NCI-H1092 (cell line): ENCODE measurements at places on chromosomes 11 and 22.

DNA sequence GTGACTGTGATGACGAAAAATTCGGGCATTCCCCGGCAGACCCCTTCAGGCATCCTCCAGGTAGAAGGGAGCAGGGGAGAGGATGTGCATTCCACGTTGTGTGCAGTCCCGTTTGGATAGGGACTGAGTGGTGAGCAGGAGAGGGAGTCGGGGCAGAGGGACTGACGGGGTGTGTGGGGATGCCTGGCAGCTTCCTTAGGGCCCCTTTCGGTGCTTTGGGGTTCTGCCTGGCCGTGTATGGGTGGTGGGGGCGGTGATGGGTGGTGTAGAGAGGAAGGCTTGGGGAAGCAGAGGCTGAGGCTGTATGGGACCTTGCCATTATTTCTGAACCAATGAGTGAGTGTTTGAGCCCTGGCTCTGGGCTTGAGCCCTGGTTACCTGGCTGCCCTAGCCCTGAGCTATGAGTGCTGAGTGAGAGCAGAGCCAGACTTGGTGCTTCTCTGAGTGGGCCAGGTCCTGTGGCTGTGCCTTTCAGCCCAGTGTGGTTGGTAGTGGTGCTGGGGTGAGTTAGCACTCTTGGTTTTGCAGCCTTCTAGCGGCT is 914 bp downstream of the INPPL1 start:
- no peak for DNase-seq

DNA sequence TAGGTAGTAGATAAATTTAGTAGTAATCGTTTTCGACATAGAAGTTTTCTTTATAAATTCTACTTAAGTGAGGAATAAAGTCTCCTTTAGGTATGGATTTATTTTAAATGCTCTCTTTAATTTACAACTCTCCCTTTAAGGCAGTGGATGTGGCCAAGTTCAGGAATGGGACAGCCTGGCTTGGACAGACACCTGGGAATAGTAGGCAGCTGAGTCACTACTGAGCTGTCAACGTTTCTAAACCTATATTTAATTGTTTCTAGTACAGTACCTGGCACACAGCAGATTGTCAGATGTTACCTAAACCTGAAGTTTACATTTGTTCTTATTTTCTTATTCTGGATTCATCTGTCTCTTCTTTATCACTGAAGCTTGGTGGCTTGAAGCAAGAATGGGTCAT is 85.1 kb downstream of the DEPDC5 start:
- no peak for DNase-seq

DNA sequence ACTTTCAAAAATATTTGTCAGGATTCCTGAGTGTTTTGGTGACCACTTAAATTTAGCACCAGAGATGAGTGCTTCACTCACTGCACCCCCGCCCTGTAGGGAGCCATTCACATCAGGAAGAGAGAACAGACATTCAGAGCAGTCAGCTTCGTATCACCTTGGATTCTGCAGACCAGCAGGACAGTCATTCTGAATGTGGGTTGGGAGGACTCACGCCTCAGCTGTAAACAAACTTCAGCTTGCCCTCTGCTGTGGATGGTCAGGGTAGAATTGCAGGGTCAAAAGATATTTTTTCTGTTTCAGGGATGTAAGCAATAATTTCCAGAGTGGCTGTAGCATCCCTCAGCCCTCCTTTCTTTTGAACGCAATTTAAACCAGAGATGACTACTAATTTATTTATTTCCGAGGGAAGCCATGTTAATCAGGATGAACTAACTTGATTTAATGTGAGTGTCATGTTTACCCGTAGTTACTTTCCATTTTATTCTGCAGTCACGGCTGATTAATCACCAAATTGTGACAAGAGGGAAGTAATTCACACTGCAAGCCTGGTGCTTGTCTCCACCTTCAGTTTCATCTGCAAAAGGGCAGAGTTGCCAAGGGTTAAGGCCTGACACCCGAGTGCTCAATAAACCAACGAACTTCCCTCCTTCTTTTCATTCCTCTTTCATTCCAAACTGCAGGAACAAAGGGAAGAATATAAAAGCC is 174.2 kb upstream of the DDI1 start:
- no peak for DNase-seq

DNA sequence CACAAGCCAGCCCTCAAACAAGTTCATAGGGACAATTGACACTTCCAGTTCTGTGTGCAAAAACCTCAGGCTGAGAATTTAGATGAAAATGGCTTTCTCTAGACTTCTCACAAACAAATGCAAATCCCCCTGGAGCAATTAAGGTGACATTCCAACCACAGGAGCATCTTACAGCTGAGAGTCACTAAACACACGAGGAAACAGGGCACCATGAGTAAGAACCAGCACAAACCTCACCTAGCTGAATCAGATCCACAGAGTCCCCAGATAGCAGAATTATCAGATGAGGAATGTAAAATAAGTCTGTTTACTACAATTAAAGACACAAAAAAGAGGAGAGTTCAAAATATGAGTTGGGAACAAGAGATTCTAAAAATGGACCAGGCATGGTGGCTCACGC is 51.5 kb downstream of the RTL6 start:
- DNase-seq: no peak

- DNase-seq: no peak
These were observed 86.0 kb upstream of the TP53I11 start for GRCh38 chr11:45036733-45037132.

- no peak for DNase-seq
These were observed 6.0 kb upstream of the TMEM123 start for GRCh38 chr11:102458548-102458947.

GRCh38 chr11:106386519-106386918 is 309.1 kb downstream of the AASDHPPT start:
- DNase-seq: no peak

DNA sequence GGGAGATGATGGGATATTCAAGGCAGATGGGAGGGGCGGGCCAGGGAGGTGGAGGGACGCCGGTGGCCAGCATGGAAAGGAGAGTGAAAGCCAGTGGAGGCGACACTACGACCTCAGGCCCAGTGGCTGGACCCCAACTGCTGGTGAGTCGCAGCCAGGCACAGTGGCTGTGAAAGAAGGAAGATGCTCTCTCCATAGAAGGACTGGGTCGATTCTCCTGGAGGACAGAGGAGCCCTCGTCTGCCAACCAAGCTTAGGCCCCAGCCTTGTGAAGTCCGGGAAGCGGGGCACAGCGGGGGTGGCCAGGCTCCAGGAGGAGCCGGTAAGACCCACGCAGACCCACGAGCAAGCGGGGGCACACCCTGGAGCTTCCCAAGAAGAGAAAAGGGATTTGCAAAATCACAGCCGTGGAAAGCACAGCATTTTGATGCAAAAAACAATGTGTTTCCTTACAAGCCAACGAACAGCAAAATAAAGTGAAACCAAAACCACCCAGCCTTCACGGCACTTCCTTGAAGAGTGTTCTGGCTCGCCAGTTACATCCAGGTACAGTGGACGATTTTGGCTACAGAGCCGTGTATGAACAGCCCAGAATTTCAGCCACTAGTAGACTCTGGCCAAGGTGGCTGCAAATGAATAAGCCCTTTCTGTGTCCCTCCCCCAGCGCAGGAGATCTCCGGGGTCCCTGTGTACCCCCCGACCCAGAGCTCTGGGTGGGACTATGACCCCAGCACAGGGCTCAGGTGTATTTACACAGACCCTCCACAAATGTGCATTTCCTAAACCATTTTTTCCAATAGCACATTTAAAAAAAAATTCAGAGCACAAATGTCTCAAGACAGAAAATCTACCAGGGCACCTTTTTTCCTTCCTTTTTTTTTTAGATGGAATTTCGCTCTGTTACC is 96.9 kb downstream of the TRMU start:
- no peak for DNase-seq

DNA sequence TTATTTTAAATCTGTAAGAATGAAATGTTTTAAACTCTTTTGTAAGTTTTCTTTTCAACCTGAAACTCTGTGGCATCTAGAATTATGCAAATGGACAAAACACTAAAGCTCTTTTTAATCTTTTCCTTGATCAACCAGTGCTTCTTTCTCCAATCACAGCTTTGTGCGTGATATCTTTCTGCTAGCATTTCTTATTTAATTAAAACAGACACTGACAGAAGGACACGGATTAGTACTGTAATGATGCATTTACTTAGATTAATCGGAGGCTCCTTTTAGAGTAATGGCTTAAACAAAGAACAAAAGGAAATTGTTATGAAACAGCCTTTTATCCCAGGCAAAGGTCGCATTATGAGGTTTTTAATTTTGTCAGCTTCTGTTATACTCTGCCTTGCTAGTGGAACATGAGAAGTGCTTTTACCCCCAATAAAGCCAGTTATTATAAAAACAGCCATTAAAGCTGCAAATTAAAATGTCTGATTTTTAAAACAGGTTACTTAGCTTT is 48.5 kb upstream of the SOX6 start:
- no peak for DNase-seq

GRCh38 chr11:79119491-79120284 is 321.1 kb downstream of the TENM4 start:
- no peak for DNase-seq

GRCh38 chr11:111978028-111978771 is 41.1 kb downstream of the DIXDC1 start:
- DNase-seq: peak; percentile 12

DNA sequence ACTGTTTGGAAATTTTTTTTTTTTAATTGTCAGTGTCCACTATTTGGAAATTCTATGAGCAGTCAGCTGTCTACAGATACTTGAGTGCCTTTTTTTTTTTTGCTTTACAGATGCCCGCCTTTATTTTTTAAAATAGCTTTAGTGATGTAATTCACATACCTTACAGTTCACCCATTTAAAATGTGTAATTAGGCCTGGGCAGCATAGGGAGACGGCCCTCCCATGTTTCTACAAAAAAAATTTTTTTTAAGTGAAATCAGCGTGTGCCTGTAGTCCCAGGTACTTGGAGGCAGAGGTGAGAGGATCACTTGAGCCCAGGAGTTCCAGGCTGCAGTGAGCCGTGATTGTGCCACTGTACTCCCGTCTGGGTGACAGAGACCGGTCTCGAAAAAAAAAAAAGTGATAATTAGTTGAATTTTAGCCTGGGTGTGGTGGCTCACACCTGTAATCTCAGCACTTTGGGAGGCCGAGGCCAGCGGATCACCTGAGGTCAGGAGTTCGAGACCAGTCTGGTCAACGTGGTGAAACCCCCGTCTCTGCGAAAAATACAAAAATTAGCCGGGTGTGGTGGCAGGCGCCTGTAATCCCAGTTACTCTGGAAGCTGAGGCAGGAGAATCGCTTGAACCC is 1.5 kb downstream of the ZNF143 start:
- DNase-seq: no peak

DNA sequence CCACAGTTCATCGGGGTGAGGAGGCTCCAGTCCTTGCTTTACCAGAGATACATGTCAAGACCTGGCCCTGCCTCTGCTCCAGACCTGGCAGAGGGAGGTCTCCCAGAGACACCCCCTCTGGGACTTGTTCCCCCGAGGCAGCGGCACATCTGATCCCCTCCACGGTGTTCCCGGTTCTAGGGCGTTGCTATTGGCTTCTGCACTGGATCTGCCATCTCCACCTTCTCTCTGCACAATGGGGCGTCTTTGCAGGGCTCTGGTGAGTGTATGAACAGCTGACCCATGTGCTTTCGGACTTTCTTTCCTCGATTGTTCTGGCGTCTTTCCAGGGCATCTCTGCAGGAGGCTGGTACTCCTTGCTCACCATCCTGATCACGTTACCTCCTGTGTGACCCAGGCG is 930.4 kb downstream of the TBC1D22A start:
- DNase-seq: peak; percentile 17

DNA sequence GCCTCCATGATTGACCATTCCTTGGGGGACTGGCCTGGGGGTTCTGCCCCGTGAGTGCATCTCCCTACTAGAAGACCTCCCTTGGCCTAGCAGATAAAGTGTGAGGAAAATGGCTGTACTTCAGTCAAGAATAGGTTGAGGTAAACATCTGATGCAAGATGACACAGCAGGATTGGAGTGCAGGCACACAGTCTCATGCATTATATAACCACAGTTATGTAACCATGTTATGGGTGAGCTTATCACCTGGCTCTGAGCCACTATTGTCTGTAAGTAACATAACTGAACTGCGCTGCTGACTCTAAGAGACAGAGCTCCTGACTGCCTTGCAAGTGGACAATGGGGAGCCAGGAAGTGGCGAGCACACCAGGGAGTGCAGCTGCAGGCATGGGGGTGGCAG is 378.7 kb upstream of the ANO5 start:
- DNase-seq: no peak

DNA sequence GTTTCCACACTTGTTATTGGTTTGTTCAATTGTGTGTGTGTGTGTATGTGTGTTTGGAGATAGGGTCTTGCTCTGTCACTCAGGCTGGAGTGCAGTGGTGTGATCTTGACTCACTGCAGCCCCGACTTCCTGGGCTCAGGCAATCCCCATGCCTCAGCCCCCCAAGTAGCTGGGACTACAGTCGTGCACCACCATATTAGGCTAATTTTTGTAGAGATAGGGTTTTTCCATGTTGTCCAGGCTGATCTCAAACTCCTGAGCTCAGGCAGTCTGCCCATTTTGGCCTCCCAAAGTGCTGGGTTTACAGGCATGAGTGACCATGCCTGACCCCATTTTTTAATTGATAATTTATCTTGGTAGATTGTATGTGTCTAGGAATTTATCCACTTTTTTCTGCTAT is 263.7 kb downstream of the DYNC2H1 start:
- DNase-seq: no peak

DNA sequence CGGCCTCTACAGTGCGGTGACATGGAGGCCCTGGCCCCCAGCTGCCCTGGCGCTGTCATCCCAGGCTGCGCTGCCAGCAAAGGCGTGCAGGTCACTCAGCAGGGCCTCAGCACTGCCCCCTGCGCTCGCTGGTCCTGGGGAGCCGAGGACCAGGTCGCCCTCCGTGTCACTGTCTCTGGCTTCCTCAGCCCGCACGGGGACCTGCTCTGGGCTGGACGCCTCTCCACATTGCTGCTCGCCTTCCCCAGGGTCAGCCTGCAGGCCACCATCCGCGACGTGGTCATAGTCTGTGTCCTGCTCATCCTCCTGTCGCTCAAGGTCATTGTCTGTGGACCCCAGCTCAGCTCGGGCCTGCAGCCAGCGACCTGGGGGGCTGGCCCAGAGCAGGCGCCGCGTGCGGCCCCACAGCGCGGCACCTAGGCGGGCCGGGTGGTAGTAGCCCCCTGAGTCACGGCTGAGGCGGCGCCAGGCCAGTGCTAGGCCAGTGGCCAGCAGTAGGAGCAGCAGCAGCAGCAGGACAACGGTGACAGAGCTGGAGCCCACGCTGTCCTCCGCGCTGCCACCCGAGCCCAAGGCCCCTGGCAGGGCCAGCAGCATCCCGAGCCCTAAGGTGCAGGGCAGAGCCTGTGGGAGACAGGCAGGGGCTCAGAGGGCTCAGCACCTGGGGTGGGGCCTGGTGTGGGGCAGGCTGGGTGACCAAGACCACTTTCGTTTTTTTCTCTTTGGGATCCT is 1.6 kb downstream of the PTPRCAP start:
- no peak for DNase-seq

- DNase-seq: no peak
These were observed 11.1 kb downstream of the IGHMBP2 start for GRCh38 chr11:68914761-68915160.
